ENCODE measurements at places on chromosomes 5 and 9.

DNA sequence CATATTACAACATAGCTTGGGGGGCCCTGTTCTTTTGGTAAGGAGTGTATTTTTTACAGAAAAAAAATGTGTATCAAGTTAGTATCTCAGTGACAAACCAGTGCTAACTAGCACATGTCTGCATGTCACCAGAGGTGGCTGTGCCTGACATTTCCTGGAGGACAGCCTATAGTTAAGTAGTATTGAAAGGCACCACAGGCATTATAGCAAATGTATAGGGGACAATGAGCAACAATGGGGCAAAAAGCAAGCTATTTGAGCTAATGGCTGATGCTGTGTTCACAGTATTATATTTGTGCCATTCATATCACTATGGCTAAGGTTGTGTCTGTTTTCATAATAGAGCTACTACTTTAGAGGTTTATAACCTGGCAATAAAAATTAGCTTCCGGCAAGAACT, 1644.0 kb downstream of the MAT2B start:
- DNase-seq: no peak

DNA sequence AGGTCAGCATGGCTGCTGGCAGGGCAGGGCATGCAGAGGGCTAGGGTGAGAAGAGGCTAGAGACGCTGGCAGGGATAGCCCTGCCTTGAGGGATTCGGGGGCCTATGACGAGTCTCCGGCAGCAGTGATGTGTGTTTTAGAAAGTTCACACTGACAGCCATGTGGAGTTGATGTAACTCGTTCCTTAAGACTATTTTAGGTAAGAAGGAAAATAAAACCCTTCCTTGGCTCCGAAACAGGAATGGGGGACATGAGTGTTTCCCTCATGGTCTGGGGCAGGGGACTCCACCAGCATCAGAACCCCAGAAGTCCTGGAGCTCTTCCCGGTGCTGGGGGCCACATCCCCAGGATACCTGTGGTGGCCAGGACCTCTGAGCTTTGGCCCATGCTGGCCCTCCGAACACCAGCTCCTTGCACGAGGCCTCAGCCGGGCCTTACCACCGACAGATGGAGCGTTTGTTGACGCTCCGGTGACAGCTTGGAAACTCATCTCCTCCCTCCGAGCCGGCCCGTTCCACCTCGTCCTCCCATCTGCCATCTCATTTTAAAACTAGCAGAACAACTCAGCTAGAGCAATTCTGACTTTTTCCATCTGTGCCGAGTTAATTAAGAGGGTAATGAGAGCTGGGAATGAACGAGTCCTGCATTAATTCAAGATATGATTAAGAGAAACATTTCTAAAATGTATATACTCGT, 337.7 kb downstream of the CDK5RAP2 start:
- no peak for DNase-seq

DNA sequence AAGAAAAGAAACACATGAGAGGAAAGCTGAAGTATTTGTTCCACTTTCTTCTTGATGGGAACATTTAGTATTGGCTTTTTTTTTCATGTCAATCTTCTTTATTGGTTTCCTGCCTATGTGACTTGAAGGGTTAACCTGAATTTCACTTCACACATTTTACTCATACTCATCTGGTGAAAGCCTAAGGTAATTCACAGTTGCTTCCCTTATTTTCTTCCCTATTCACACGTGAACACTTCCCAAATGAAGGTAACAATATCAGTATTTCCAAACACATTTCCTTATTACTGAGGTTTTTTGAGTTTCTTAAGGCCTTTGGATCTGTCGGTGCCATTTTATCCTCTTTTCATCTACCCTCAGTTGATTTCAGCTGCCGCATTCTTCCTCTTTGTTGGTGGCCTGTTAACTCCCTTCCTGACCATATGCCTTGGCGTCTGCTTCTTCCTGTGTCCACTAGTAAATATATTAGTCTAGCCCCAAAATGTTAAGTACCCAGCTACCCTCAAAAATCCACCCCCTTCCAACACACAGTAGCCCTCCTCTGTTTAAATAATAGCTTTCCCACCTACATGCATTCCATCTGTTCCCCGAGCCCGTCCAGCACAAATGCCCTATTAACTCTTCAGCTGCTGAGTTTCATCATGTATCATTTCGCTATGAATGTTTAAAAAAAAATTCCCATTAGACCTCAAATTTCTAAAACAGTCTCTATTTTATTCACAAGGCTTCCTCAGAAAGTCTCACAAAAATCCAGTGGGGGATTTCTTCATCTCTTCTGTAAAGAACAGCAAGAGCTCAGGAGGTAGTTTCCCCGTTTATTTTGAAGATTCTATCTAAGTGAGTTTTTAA, 97.3 kb downstream of the USP20 start:
- DNase-seq: no peak

GRCh38 chr5:83554133-83554532, 82.6 kb downstream of the VCAN start:
- no peak for DNase-seq

- DNase-seq: no peak
These were observed 60.9 kb upstream of the ORM1 start for GRCh38 chr9:114261987-114262386.

GRCh38 chr5:168382421-168382820, 91.0 kb downstream of the WWC1 start:
- no peak for DNase-seq

DNA sequence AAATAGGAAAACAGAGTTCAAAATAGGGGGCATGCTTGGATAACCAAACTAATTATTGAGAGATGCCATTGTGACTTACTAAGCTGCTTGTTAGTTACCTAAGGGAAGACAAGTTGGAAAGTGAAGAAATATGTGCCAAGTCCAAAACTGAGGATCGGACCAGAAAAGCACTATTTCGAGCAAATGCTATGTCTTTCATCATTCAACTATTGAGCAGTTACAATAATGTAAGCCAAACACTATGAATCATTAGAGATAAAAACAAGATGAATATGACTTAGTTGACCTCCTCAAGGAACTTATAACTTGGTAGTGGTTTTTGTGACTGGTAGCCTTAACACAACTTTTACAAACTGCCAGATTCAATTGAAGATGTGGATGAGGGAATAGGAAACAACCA, 240.6 kb upstream of the MPDZ start:
- no peak for DNase-seq

- no peak for DNase-seq
These were observed 86.8 kb upstream of the TBC1D2 start for GRCh38 chr9:98342098-98342819.

DNA sequence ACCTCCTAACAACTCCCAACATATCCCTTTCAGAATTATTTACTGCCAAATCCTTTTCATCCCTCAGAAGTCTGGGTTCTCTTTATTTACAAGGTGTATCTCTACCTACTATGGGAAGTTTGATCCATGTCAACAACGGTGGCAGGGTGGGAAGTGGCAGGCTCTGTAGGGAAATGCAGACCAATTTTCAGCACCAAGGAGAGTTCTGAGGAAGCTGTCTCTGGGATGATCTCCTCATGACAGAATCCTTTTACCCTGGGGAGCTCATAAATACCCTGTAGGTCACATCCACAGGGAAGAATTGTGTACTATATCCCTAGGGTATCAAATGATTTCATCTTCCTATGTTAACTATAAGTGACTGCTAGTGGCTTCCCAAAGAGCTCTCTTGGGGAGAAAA, 107.8 kb upstream of the NEK6 start:
- no peak for DNase-seq

DNA sequence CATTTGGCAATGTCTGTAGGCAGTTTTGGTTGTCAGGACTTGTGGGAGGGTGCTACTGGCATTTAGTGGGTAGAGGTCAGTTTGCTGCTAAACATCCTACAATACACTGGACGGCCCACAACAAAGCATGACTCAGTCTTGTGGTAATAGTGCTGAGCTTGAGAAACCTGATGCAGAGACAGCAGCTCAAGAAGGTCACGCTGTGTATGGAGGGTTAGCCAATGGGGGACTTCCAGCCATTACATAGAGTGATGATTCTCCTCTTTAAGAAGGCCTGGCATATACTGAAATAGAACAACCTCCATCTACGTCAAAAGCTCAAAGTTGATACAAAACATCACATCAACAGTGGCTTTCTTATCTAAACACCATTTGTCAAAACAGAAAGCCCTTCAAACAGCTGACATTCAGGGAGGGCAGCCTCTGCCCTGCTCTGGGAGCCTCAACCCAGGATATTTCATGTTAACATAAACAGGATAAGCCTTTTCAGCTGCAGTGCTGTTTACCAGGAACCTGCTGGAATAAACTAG, 143.0 kb downstream of the GPBP1 start:
- no peak for DNase-seq

GRCh38 chr9:112544477-112544876, 57.9 kb downstream of the KIAA1958 start:
- DNase-seq: no peak

GRCh38 chr5:11234501-11234911, 473.5 kb upstream of the DAP start:
- no peak for DNase-seq

DNA sequence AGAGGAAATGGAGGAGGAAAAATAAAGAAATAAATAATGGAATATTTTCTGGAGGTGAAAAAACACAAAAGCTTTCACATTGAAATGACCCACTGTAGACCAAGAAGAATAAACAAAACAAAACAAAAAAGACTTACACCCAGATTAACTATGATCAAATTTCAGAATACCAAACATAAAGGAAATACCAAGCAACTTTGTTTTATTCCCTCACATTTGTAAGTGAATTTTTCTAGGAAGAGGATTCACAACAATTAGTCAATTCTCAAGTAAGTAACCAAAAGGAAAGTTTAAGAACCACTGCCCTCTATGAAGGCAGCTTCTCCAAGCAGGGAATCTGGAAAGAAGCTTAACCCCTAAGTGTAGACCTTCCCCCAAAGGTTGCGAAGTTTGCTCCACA, 29.6 kb upstream of the B4GALT1 start:
- DNase-seq: no peak

Data from stimulated activated CD8-positive, alpha-beta memory T cell treated with anti-CD3 and anti-CD28 coated beads, Interleukin-15, amount 100 ng/mL, for 4 hours (primary cell).